ENCODE measurements at places on chromosomes 2 and 18.
A peak's percentile ranks its signal among the peaks of the same experiment; 100 is the strongest.

DNA sequence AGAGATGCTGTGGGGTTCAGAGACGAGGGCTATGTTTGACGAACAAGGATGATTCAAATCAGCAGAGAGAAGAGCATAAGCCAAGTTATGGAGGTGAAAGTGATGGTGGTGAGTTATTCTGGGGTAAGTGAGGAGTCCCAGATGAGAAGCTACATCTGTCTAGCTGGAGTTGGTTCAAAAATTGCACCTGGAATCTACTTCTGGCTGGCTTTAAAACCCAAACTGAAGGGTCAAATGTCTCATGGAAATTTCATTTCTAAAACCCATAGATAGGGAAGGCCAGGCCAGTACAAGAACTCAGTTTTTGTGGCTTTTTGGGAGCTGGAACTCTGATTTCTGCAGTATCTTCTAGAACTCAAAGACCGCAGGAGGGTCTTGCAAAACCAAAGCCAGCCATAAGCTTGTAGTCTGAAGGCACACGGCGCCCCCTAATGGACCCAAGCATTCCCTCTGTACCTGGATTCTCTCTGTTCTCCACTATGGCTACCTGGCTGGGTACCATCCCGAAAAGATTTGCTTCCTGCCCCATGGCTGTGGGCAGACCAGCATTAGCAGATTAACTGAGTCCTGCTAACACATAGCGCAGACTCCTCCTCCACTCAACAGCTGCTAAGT, 229.1 kb upstream of the SLC14A2 start:
- DNase-seq: no peak

DNA sequence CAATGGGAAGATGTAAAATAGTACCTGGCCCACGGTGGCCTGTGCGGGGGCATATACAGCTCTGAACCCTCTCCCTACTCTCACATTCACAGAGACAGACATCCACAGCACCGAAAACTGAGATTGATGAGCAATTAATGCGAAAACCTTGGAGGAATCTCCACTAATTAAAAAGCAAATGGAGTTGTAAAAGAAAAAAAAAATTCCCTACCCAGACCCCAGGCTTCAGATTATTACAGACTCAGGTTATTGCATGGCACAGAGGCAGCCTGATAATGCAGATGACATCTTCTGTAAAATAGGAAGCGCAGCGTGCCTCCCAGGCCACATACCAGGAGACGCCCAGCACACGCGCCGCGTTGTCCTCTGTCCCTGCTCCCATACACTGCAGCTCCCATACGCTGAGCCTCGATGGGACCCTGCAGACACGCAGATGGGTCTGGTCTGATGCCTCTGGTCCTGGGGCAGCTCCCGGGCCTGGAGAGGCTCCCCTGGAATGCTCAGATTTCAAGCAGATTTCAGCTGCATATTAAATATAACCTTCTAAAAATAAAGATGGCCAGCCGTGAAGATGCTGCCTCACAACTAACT, 496.1 kb upstream of the MYT1L start:
- DNase-seq: no peak

GRCh38 chr2:232444409-232445148, 11.4 kb upstream of the ALPI start:
- DNase-seq: peak; percentile 36

DNA sequence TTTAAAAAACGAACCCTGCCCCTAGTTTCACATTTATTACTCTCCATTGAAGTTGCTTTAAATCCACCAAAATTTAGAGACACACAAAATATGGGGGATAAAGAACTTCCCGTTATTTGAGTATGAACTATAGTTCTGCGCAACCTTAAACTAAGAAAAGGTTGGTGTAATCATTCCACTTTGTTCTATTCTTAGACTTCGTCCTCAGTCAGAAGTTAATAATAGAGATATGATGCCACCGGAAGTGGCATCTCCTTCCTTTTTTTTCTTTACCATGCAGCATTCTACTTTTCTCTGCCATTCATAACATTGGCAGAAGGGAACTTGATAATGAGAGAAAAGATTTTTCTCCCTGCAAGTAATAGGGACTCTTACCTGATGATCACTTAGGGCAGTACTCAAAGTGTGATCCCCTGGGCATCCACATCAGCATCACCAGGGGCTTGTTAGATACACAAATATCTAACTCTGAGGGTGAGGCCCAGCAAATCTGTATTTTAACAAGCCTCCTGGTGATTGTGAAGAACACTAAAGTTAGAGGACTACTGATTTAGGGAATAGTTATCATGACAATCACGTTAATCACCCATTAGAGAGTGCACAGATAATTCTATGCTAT, 147.7 kb upstream of the DTNA start:
- no peak for DNase-seq

DNA sequence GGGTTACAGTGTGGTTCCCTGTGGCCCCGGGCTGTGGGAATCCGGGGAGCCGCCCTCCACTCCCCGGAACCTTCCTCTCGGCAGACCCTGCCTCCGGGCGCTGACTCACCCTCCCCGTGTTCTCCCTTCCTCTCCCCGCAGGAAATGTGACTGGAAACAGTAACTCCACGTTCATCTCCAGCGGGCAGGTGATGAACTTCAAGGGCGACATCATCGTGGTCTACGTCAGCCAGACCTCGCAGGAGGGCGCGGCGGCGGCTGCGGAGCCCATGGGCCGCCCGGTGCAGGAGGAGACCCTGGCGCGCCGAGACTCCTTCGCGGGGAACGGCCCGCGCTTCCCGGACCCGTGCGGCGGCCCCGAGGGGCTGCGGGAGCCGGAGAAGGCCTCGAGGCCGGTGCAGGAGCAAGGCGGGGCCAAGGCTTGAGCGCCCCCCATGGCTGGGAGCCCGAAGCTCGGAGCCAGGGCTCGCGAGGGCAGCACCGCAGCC, 59.5 kb downstream of the TNFRSF11A start:
- DNase-seq: no peak

GRCh38 chr2:122866095-122866494, 1110.6 kb downstream of the TSN start:
- DNase-seq: no peak

DNA sequence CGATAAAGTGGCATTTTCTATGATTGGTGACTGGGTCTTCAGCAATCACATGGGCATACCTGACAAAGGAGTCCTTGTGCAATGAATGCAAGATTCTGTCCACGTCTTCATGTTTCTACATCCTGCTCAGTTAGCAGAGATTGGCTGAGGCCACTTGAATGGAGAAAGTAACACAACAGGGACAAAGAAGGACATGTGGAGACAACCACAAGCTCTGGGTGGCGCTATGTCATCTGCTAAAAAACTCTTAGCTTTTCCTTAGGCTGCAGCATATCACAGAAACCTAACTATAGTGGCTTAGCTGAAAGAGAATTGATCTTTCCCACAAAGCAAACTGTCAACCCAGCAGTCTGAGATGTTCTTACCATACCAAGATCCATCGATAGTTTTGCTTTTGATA, 1109.7 kb downstream of the SOCS6 start:
- DNase-seq: no peak

GRCh38 chr2:234377761-234378391, 119.0 kb downstream of the ARL4C start:
- DNase-seq: no peak

DNA sequence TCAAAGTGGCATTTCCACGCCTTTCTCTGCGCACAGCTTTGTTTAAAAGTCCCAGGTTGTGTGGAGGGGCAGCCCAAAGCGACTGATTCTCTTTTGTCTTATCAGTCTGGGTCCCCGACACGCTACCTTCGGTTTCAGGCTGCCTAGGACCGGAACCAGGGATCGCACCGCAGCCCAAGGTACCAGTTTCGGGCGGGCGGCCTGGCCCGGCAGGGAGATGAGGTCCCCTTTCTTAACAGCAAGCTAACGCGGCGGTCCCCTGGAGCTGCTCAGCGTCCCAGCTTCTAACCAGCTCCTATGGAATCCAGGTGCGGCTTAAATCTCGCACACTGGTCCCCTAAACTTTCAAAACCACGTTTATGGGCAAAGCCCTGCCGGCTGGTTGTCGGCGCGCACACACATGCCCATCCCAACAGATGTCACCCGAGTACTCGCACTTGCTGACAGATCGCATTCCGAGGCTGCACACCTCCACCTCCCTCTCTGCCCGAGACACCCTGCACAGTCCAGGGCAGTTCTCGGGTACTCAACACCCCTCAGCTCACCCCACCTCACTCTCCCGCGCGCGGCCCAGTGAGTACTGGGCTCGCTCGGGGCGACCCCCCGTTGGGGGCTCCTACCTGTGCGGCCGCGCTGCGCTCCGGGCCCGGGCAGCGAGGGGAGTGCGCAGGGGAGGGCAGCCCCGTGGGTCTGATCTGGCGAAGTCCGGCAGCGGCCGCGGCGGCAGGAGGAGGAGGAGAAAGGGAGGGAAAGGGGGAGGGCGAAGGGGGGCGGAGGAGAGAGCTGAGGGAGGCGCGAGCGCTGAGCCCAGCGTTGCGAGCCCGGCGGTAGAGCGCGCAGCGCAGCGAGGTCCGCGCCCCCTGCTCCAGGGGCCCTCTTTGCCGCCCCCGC, at the start of gene EFEMP1:
TSS of gene EFEMP1 (minus strand) at position 692 of the 891 bp plus-strand sequence. CDS start 1,342 bp downstream, outside the sequence.
- DNase-seq: no peak

DNA sequence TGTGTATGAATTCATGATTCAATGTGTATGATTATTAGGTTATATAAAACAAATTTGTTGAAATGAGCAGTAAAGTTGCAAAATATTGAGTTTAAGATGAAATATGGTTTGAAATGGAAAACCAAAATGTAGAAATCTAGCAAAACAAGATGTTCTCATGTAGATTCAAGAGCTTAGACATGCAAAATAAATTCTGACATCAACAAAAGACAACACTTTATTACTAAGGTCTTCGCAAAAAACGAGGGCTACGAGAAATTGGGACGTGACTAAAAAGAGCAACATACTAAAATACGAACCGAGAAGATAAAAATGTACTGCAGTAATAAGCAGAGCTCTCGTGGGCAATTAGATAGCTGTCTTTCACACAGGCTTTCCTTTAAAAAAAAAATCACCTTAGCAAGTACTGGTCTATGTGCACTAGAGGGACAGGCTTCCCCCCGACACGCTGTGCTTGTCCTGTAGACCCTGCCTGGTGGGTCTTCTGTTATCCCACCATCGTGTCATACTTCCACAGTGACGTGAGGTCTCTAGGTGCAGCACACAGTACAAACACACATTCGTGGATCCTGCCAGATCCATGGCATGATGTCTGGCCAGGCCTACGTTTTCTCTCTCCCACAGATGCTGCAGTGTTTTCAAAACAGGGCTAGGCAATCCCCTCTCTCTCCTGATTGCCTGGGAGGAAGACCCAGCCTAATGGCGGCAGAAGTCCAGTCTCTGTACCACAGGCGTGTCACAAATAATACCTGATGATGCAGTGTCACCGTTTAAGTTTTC, 240.8 kb downstream of the TCF4 start:
- no peak for DNase-seq

GRCh38 chr18:46034230-46034629, 37.8 kb downstream of the PSTPIP2 start:
- no peak for DNase-seq

DNA sequence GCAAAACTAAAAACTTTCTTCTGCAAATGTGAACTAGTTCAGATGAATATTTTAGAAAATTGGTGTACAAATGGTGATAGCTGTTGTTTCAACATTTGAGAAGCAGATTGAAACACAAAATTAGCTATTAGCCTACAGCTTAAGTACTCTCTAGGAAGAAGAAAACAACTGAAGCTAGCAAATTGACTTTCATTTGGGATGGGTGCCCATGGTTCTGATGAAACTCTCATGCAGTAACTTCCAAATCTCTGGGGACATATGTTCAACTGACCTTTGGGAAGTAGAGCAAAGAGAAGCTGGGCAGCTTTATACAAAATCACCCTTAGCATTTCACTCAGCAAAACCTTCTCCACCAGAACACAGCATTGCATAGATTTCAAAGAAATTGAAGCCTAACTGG, 119.0 kb downstream of the GALNT13 start:
- no peak for DNase-seq

GRCh38 chr2:182937870-182938269, 71.4 kb upstream of the FRZB start:
- DNase-seq: no peak

DNA sequence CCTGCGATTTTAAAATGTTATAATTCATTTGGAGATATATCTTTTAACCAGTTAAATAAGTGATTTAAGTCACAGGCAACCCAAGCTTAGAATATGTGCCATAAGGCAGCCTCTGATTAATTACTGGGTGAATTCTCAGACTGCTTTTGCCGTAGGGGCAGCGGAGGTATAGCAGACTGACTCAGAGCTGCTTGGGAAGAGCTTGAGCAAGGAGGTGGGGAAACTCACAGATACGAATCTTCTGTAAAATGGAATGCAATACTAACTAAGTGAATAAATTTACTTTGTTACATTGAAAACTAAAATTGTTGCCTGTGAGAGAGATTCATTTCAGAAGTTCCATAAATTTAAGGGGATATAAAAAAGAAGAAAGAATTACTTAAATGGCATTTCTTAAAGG, 115.4 kb downstream of the KYNU start:
- DNase-seq: no peak

GRCh38 chr2:218748741-218749441, 33.1 kb upstream of the CYP27A1 start:
- DNase-seq: no peak

GRCh38 chr2:22406625-22407024, 978.4 kb upstream of the KLHL29 start:
- no peak for DNase-seq

GRCh38 chr2:68835621-68836020, 35.6 kb downstream of the BMP10 start:
- DNase-seq: no peak

DNA sequence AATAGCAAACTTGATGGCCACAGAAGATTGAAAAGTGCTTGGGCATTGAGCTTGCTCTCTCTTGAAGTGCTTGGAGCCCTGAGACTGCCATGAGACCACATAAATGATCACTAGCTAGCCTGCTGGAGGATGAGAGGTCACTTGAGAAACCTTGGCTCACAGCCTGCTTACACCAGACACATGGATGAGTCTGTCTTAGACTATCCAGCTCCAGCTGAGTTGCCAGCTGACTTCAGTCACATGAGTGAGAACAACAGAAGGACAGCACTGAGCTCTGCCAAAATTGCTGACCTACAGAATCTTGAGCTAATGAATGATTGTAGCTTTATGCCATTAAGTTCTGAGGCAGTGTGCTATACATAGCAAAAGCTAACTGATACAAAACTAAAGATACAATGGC, 18.1 kb downstream of the NABP1 start:
- DNase-seq: no peak

- no peak for DNase-seq
Observed at GRCh38 chr2:126781206-126781605, 117.5 kb upstream of the TEX51 start.
